ENCODE measurements at places on chromosomes 11 and 22.

GRCh38 chr11:57974848-57975601 lies 48.7 kb upstream of the OR9Q1 start:
- no peak for DNase-seq

DNA sequence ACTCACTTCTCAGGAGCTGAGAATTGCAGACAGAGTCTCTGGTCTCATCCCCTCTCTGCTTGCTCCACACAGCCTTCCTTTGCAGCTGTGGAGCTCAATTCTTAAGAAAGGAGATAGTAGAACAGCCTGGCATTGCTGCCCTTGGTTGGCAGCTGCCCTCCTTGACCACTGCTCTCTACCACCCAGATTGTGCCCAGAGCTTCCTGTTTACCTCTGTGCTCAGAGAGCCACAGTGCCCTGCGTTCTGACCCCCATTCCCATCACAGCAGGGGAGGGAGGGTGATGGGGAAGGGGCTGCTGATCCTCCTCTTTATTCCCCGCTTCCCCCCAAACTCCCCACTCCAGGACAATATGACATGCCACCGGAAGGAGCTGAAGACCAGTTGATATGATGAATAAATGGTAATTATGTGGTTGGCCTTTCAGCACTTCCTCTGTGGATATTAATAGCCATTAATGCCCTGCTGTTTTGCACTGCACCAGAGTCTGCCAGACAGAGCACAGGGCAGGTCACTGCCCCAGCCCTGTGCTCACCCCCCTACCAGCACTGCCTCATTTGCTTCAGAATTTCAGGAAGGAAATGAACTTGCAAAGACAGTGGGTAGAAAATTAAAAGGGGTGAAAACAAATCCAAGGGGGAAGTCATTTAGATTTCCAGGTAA lies 426.8 kb upstream of the CADM1 start:
- DNase-seq = no peak

- no peak for DNase-seq
These were observed 2.7 kb downstream of the SERGEF start for GRCh38 chr11:18010121-18010670.

DNA sequence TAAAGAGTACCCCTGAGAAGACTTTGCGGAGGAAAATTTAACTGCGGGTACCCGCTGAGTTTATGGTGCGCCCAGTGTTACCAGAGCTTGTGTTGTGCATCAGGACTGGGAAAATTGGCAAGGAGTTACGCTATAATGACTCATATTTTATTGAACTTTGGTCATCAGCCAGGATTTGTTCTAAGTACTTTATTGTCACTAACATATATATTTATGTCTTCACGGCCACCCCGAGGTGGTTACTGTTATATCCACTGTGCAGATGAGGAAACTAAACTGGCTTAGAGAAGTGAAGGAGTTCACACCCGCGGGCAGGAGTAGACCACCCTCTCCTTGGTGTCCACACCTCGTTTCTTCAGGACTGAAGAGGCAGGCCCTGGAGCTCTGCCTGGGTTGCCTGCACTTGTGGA lies 667 bp downstream of the ACCS start:
- no peak for DNase-seq

GRCh38 chr22:35411102-35411501 lies 11.2 kb downstream of the MCM5 start:
- no peak for DNase-seq

DNA sequence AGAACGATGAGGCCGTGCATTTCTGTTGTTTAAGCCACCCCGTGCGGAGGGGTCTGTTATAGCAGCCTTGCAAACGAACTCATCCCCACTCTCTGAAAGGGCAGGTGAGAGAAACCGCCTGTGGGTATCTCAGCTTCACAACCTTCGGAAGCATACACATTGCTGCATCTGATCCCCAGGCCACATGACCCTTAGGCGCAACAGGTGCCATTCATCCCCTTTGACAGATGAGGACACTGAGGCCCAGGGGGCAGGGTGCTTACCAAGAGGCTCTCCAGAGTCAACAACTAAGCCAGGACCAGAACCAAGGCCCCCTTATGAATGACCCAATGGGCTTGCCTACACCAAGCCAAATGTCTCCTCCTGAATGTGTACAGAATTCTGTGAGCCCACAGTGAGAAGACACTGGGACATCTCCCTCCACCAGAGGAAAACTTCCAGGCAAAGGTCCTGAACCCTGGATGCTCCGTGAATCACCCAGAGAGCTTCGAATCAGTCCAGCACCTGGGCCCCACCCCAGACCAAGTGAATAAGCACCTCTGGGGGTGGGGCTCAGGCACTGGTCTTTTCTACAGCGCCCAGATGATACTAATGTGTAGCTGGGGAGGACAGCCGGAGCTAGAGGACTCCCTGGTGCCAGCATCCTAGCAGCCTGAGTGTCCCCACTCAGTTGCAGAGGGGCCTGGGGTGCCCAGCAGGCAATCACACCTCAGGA lies 83.2 kb downstream of the BUD13 start:
- no peak for DNase-seq

GRCh38 chr11:8792710-8793109 lies 110.1 kb downstream of the RPL27A start:
- no peak for DNase-seq

DNA sequence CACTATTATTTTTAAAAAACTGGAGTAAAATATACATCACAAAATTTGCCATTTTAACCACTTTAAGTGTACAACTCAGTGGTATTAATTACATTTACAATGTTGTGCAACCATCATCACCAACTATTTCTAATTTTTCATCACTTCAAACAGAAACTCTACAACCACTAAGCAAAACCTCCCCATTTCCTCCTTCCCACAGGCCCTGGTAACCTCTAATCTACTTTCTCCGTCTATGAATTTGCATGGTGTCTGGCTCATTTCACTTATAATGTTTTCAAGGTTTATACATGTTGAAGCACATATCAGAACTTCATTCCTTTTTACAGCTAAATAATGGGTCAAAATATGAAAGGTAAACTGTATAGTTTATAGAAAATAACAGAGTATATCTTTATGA lies 24.4 kb downstream of the DDI1 start:
- no peak for DNase-seq

GRCh38 chr22:44972363-44973083 lies 37.3 kb downstream of the PHF21B start:
- DNase-seq = no peak

- DNase-seq = no peak
These were observed 225.4 kb downstream of the NTM start for GRCh38 chr11:131595797-131596196.

DNA sequence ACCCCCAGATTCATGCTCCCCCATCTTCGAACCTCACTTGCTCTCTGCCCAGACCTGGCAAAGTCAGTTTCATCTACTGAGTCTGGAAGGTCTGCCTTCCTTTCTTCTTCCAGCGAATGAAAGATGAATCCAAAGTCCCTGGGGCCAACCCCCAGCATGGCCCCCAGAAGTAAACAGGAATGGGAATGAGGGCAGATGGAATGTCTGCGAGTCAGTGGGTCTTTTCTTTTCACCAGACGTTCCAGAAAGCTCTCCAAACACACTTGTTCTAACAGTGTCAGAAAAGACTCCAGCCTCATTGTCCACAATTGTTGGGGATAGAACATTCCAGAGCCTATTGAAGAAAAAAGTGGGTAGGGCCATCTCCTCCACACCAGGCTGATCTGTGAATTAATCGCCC lies 28.6 kb downstream of the RIBC2 start:
- no peak for DNase-seq

DNA sequence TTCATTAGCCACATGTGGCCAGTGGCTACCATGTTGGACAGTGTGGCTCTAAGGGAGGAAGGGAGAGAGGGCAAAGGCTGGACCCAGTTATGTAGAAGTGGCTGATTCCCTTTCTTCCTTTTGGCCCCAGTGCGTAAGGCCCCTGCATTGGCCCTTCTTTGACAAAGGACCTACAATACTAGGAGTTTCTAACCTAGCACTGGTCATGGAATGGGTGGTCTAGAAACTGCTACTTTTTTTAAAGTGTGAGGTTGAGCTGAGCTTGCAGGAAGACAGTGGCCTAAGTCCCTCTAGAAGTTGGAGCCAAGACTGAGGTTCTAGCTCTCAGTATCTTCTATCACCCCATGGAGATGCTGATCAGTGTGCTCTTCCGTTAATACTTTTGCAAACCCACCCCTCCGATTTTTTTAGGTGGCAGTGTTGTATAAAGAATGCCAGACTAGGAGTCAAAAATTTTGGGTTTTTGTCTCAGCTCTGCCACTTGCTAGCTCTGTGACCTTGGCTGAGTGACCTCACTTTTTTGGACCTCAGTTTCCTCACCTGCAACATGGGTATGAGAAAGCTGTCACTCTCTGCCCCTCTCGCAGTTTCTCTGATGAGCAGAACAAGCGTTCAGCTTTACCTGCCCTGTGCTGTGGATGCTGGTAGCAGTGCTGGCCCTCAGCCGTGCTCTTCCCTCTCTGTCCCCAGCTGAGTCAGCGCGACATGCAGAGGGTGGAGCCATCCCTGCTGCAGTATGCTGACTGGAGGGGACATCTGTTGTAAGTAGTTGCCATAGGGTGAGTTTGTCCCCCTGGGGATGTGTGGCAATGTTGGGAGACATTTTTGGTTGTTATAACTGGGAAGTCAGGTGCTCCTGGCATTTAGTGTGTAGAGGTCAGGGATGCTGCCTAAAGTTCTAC lies 6.9 kb downstream of the ACCS start:
- no peak for DNase-seq

- DNase-seq = no peak
These were observed 82.5 kb downstream of the C22orf31 start for GRCh38 chr22:28978863-28979796.

GRCh38 chr11:41309111-41309522 lies 150.3 kb downstream of the LRRC4C start:
- DNase-seq = no peak

- DNase-seq = no peak
These were observed 302.7 kb downstream of the ETS1 start for GRCh38 chr11:128284634-128285033.

DNA sequence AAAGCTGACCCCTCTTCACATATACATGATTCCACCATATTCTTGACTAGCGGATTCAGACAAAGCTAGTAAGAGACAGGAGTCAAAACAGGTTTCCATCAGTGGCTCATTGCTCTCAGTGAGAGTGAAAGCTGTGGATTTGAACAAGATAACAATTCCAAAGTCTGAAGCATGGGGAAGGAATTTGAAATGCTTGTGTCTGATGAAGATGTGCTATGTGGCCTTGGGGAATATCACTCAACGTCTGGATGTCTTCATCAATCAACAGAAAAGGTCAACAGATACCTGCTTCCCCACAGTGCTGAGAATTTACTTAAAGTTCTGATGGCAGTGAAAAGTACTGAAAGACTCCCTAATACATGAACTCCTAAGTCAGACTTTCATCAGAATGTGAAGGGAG lies 46.9 kb upstream of the SESN3 start:
- no peak for DNase-seq

DNA sequence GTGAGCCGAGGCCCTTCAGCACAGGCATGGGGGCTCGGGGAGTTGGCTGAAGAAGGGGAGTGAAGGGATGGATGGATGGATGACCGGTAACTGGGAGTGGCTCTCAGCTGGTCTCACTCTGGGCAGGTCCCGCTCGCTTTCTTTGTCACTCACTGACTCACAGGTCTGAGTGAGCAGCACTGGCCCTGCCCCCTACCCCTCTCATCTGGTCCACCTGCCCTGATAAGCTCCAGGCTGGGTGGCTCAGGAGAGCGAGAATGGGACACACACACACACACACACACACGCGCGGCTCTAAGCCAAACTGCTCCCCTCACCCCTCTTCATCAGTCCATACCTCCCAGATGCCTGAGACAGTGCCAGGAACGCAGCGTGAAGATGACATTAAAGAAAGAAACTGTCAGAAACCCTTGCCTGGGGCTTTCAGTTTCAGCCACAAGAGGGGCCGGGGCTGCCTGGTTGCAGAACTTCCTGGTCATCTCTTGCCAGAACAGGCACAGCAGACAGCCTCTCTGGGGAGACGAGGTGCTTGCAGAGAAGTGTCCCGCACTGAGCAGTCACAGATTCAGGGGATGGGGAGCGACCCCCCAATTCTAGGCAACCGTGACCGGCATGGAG lies 16.5 kb upstream of the SHISAL1 start:
- DNase-seq = no peak

DNA sequence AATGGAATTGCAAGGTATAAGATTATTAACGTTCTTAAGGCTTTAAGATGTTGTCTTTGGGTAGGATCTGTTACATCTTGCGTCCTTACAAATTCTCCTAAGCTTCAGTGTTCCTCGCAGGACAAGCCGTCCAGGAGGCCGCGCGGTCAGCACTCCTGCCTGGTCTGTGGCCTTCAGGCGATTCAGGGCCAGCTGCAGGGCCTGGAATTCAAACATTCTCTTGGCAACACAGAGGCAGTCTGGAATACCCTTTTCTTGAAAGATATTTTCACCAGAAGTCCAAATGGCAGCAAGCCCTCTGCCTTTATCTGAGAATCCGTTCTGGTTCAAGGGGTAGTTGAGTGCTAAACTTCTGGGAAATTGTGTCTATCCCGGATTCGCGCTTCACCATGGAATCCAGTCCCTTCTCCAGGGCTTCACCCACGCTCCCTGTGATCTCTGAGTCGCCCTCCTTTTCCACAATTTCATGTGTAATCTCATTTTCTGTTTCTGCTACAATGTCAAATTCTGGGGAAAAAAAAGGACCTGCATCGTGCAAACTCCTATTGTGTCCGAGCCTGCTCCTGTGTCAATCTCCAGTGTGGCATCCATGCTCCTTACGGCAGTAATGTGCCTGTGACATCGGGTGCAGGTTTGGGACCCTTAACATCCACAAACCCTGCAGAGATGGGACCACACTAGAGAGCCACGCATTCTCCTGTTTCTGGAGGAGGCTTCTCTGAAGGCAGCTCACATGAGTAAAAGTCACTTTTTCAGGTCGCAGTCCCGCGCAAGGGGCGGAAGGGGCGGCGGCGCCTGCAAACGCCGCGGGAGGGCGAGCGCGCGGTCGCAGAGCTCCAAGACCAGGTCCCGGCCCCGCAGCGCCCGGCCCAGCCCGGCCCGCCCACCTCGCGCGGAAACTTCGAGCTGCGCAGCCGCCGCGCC lies 25.4 kb upstream of the SORL1 start:
- no peak for DNase-seq

DNA sequence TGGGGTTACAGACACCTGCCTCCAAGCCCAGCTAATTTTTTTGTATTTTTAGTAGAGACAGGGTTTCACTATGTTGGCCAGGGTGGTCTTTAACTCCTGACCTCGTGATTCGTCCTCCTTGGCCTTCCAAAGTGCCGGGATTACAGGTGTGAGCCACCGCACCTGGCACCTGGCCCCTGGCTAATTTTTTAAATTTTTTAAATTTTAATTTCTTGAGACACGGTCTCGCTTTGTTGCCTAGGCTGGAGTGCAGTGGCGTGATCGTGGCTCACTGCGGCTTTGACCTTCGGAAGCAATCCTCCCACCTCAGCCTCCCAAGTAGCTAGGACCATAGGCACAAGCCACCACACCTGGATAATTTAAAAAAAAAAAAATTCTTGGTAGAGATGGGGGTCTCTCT lies 14.6 kb downstream of the PPP6R2 start:
- DNase-seq = no peak

GRCh38 chr11:121236115-121237001 lies 56.2 kb upstream of the SC5D start:
- DNase-seq = no peak

All from stimulated activated CD8-positive, alpha-beta memory T cell treated with anti-CD3 and anti-CD28 coated beads, Interleukin-12 subunit alpha, Interleukin-12 subunit beta, amount 100 ng/mL, for 4 hours (primary cell).